NT2/D1 (cell line): ENCODE measurements at places on chromosomes 16 and 17.
A peak's percentile ranks its signal among the peaks of the same experiment; 100 is the strongest.

DNA sequence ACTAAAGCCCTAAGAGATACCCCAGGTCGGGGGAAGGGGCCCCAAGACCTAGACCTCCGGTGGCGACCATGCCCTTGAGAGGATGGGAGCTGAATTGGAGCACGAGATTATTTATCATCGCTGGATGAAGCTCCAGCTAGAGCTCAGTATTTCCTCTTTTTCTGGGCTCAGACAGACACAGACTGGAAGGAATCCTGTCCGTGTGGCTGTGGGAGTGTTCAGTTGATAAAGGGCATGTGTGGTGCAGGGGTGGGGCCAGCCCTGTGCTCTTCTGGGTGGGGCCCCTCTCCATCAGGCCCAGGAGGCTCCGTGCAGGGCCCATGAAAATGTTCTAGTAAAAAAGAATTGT lies 6.3 kb upstream of the CBX4 start:
- DNase-seq = no peak

DNA sequence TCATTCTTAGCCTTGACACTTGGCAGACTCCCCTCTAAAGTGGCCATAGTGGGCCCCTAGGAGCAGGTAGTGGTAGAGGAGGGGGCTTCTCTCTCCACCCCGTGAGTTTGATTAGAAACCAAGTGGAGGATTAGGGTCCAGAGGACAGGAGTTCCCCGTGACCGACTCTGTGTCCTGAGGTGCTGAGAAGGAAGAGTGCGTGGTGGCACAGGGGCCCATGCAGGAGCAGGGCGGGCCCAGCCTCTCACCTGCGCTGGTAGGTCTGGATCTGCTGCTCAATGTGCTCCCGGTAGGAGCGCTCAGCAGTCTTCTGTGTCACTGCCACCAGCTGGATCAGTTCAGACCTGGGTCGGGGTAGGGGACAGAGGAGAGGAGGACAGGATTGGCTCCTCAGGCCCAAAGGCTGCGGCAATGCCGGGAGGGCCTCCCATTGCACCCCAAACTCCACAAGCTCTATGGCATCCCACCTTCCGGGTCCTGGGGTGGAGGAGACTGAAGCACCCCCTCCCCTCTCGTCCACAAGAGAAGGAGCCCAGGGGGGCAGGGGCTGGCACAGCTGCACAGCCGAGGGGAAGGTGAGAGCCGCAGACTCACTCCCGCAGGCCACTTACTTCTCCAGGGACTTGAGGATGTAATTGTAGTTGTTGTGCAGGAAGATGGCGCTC lies 6.2 kb downstream of the ZACN start:
- DNase-seq = no peak

- DNase-seq = no peak
These were observed 81.4 kb upstream of the ELAC2 start for GRCh38 chr17:13099089-13099735.

GRCh38 chr17:48506246-48506645 lies 24.6 kb downstream of the HOXB1 start:
- DNase-seq = no peak

GRCh38 chr17:2198927-2199326 lies 104.7 kb downstream of the SMG6 start:
- no peak for DNase-seq

- no peak for DNase-seq
These were observed 12.1 kb downstream of the GLP2R start for GRCh38 chr17:9837551-9838471.

GRCh38 chr17:67365738-67366192 lies 612 bp downstream of the PSMD12 start:
- DNase-seq = no peak

DNA sequence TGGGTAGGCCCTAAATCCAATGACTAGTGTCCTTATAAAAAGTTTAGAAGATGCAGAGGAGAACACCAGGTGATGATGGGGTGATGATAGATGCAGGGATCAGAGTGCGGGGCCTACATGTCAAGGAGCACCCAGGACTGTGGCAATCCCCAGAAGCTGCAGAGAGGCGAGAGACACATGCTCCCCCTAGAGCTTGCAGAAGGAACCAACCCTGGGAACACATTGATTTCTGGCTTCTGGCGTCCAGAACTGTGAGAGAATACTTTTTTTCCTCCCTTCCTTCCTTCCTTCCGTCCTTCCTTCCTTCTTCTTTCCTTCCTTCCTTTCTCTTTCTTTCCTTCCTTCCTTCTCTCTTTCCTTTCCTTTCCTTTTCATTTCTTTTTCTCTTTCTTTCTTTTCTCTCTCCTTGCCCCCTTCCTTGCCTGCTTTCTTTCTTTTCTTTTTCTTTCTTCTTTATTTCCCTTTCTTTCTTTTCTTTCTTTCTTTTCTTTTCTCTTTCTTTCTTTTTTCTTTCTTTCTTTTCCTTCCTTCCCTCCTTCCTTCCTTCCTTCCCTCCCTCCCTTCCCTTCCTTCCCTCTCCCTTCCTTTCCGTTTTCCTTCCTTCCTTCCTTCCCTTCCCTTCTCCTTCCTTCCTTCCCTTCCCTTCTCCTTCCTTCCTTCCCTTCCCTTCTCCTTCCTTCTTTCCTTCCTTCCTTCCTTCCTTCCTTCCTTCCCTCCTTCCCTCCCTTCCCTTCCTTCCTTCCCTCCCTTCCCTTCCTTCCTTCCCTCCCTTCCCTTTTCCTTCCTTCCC lies 134.3 kb downstream of the HAPSTR1 start:
- peak; percentile 32 for DNase-seq

- DNase-seq = no peak
These were observed 177.0 kb downstream of the IRF8 start for GRCh38 chr16:86075839-86076440.

DNA sequence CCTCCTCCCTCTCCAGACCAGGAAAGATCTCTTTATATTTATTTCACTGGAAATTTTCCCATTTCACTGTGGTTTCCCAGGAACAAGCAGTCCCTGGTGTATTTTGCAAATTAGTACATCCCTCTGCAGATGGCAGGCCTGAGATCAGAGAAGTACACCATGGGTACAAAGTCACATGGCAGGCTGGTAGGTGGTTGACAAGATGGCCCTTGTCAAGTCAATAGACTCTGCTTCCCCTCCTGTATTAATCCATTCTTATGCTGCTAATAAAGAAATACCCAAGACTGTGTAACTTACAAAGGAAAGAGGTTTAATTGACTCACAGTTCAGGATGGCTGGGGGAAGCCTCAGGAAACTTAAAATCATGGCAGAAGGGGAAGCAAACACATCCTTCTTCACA lies 51.6 kb upstream of the KSR1 start:
- DNase-seq = no peak

GRCh38 chr17:44804302-44805089 lies 25.6 kb downstream of the GJC1 start:
- no peak for DNase-seq

GRCh38 chr17:56656701-56657327 lies 63.3 kb downstream of the NOG start:
- DNase-seq = no peak

- DNase-seq = no peak
These were observed 213.2 kb downstream of the NTN1 start for GRCh38 chr17:9234389-9234945.
